ENCODE measurements at places on chromosomes 5 and 9. TPM values are rescaled to one million over a fixed set of nuclear protein-coding genes. Genes with fewer than 3 reads are reported as not detected.

DNA sequence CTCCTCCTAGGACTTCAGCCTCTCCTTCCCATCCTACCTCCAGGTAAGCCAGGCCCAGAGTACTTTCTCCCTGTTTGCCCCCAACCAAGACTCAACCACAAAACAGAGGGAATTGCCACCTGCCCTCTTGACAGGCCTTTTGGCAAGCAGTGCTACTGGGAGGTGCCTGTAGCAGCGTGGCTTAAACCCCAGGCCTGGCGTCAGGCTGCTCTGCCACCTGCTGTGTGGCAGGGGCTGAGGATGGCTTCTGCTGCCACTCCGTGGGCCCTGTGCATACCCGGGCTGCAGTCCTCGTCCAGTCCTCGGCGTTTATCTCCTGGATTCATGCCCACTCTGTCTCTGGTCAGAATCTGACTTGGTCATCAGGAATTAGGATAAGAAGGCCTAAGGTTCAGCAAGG, 163.1 kb downstream of the PAX5 start:
- no peak overlapping the region for H3K4me3 ChIP-seq
- peaks cover 2% of the 10 kb centered on the region for H3K4me1 ChIP-seq
- H3K27me3 ChIP-seq: peaks cover 5% of the 10 kb centered on the region

GRCh38 chr5:69493396-69494133, 975 bp downstream of the OCLN start:
- DNase-seq: peak; percentile 35
- H3K36me3 ChIP-seq: no peaks in the 10 kb centered on the region
- H3K4me3 ChIP-seq: peak overlapping the region; percentile 79
- peaks cover 70% of the 10 kb centered on the region for H3K27me3 ChIP-seq
- H3K27ac ChIP-seq: no peak overlapping the region

GRCh38 chr5:59206132-59206581, 623.3 kb downstream of the RAB3C start:
- peaks cover 6% of the 10 kb centered on the region for H3K27me3 ChIP-seq
- H3K36me3 ChIP-seq: no peaks in the 10 kb centered on the region
- no peak for DNase-seq
- no peaks in the 10 kb centered on the region for H3K4me1 ChIP-seq
- H3K27ac ChIP-seq: no peak overlapping the region

The SHOC1 gene
- total RNA-seq: not detected

DNA sequence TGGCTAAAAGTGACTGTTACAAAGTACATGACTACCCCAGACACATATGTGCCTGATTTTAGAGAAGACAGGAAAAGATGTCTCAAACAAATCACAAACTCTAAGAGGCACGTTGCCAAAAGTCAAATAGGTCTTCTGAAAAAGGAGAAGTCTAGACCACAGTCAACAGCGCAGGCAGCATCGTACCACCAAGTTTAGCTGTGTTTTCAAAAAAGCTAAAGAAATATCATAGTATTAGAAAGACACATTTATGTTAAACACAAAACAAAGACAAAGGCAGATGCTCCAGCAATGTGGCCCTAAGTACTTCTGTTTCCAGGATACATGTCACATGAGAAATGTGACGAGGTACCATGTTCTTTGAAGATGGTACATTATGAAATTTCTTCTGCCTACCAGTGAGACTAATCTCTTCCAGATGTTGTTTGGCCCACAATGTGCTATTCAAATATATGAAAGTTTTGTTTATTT, 43.5 kb downstream of the LPAR1 start:
- no peak overlapping the region for H3K27ac ChIP-seq
- H3K4me1 ChIP-seq: no peaks in the 10 kb centered on the region

GRCh38 chr9:104088416-104088815, 5.7 kb upstream of the SMC2 start:
- DNase-seq: no peak
- H3K4me1 ChIP-seq: peaks cover 14% of the 10 kb centered on the region
- peaks cover 6% of the 10 kb centered on the region for H3K36me3 ChIP-seq
- no peak overlapping the region for H3K4me3 ChIP-seq

DNA sequence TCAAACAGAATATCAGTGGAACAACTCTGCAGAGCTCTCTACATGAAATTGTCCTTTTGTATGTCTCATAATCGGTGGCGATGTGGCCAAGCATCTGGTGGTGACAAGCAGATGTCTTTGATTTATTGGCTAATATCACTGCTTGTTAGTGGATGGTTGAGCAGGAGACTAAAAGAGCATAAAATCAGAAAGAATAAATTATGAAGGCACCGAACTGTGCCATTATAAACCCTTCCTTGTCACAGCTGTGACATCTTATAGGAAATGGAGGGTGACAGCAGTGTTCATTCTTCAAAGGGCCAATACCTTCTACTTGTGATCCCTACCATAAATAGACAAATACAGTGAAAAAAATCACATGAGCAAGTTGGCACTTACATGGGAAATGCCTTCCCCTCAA, 1404.3 kb downstream of the MAT2B start:
- no peaks in the 10 kb centered on the region for H3K27me3 ChIP-seq
- no peak for DNase-seq
- H3K4me3 ChIP-seq: no peak overlapping the region
- no peak overlapping the region for H3K27ac ChIP-seq

- no peaks in the 10 kb centered on the region for H3K4me1 ChIP-seq
- H3K27me3 ChIP-seq: no peaks in the 10 kb centered on the region
- H3K4me3 ChIP-seq: no peak overlapping the region
- no peak overlapping the region for H3K27ac ChIP-seq
- no peak for DNase-seq
Observed at GRCh38 chr5:93384995-93385394, 196.0 kb downstream of the NR2F1-AS1 start.

DNA sequence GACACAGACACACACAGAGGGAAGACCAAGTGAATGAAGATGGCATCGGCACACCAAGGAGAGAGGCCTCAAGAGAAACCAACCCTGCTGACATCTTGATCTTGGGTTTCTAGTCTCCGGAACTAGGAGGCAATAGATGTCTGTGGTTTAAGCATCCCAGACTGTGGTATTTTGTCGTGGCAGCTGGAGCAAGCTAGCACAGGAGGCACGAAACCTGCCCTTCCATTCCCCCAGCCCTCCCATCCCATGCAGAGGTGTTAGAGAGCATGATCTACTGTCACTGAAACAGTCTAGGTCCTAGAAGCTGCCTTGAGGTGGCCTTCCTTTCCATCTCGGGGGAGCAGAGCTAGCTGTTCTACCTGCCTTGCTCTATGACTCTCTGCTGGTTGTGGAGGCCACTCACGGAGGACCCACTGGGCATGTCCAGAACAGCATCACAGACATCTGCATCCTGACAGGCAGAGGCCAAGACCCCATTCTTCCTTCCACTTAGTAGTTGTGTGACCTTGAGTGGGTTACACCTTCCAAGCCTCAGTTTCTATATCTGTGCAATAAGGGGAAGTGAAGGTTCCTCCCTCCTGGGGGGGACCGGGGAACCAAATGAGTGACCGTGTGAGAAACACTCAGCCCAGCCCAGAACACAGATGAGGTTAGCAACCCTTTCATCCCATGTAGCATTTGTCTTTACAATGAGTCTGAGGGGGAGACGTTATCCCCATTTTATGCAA, 134.3 kb upstream of the BOD1 start:
- H3K4me3 ChIP-seq: no peak overlapping the region
- no peaks in the 10 kb centered on the region for H3K4me1 ChIP-seq
- H3K27ac ChIP-seq: no peak overlapping the region
- no peak for DNase-seq
- no peaks in the 10 kb centered on the region for H3K36me3 ChIP-seq
- H3K27me3 ChIP-seq: no peaks in the 10 kb centered on the region

DNA sequence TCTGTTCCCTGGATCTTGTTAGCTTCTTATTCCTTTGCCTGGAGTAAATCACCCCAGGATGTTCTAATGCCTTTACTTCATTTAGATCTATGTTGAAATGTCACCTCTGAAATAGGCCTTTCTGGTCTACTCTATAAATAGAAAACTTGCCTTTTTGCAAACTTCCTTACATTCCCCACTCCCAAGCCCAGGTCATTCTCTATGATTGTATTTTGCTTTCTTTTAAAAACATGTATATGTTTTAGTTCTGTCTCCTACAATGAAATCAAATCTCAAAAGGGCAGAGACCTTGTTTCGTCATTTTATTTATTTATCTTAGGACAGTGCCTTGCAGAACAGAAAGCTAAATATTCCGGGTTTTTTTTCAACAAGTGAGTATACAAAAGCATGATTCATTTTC, 1657.7 kb upstream of the C9orf72 start:
- H3K4me1 ChIP-seq: no peaks in the 10 kb centered on the region
- DNase-seq: no peak
- no peaks in the 10 kb centered on the region for H3K27me3 ChIP-seq
- H3K27ac ChIP-seq: no peak overlapping the region

DNA sequence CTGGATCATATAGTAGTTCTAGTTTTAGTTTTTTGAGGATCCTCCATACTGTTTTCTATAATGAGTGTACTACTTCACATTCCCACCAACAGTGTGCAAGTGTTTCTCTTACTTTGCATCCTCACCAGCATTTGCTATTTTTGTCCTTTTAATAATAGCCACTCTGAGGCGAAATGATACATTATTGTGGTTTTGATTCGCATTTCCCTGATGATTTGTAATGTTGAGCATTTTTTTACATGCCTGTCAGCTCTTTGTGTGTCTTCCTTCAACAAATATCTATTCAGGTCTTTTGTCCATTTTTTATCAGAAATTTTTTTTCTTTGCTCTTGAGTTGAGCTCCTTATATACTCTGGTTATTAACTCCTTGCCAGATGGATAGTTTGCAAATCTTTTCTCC, 114.0 kb downstream of the ADAMTSL1 start:
- no peaks in the 10 kb centered on the region for H3K36me3 ChIP-seq
- H3K27me3 ChIP-seq: no peaks in the 10 kb centered on the region
- H3K27ac ChIP-seq: no peak overlapping the region
- DNase-seq: no peak
- no peak overlapping the region for H3K4me3 ChIP-seq
- H3K4me1 ChIP-seq: no peaks in the 10 kb centered on the region

The NR5A1 gene
- not detected for total RNA-seq

The PCDHA12 gene
- total RNA-seq: not detected

DNA sequence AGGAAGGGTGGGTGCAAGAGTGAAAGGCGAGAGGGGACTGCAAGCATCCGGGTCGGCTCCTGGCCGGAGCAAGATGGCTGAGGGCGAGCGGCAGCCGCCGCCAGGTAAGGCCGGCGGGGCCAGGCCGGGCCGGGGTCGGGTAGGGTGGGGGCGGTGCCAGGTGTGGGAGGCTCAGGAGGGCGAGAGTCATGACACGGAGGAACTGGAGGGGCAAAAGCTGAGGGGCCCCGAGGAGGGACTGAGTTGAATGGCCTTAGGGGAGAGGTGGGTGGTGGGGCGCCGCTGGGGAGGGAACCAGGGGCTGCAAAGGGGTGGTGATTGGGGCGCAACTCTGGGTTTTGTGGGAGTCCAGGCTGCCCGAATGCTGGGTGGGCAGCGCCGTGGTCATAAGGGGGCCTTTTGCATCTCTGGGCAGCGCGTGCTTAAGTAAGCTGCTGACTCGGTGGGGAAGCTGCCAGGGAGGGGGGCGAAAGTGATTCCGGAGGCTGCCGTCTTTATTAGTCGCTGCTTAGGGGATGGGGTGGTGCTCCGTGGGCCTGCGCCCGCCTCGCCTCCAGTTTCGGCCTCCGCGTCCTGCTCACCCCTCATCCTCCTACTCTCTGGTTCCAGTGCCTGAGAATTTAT, 425 bp downstream of the PTPA start:
- H3K4me3 ChIP-seq: peak overlapping the region; percentile 96
- no peaks in the 10 kb centered on the region for H3K36me3 ChIP-seq
- H3K27ac ChIP-seq: peak overlapping the region; percentile 96
- peaks cover 29% of the 10 kb centered on the region for H3K4me1 ChIP-seq

The CD72 gene
- total RNA-seq: 15.3 TPM

DNA sequence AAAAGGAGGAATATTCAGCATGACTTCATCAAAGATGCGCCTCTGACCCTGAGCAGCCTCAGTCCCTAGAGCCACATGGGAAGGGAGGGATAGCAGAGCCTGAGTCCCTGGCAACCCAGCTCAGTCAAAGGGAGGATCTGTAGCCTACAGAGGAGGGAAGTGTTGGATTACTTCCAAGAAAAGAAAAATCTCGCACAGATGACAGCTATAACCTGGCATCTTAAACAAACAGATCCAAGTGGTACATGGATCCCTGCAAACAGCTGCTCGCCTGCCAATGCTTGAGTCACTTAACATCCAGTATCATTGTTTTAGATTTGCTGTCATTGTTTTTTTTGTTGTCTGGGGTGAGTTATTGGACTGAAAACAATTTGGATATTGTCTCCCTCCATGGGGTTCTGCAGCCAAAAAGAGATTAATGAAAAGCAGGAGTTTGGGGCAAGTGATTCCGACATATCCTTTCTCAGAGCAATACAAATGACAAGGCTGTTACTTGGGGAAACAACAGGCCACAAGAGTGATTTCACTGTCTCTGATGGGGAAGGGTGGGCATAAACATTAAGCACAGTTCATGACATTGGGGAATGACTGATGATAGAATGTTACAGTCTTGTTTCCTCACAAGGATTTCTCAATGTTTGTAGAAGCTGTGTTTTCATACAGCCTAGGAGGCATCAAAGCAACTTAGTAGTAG, 153.5 kb upstream of the KIF2A start:
- H3K27me3 ChIP-seq: peaks cover 3% of the 10 kb centered on the region
- no peak overlapping the region for H3K4me3 ChIP-seq
- H3K27ac ChIP-seq: no peak overlapping the region
- H3K4me1 ChIP-seq: no peaks in the 10 kb centered on the region
- DNase-seq: no peak
- no peaks in the 10 kb centered on the region for H3K36me3 ChIP-seq

GRCh38 chr9:108383796-108384195, 472.0 kb downstream of the ACTL7B start:
- H3K27me3 ChIP-seq: no peaks in the 10 kb centered on the region
- H3K4me3 ChIP-seq: no peak overlapping the region
- DNase-seq: no peak

DNA sequence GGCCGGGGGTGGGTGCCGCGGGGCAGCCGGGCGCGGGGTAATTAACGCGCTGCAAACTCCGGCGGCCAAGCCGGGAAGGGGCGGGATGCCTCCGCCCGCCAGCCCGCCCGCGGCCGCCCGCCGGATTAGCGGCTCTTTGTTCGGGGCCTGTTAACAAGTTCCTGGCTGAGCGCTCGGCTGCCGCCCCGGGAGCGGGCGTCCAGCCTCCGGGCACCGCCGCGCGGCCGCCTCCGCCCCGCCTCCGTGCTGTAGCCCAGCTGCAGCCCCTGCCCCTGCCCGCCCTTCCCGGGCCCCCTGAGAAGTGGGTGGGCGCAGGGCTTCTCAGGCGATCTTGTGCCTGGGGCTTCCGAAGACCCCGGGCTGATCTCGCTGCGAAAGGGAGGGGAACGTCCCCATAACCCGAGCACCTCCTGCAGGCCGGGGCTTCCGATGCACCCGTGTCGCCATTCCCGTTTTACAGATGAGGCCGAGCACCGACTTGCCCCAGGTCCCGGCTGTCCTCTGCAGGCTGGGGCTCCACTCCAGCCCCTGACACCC, 7.5 kb downstream of the UNC5A start:
- no peak overlapping the region for H3K27ac ChIP-seq
- no peaks in the 10 kb centered on the region for H3K36me3 ChIP-seq
- H3K4me1 ChIP-seq: peaks cover 11% of the 10 kb centered on the region
- no peak for DNase-seq

The CDX1 gene
- total RNA-seq: not detected

The TNC gene
- total RNA-seq: not detected

The SPINK13 gene
- total RNA-seq: not detected

The LCN1 gene
- total RNA-seq: not detected

GRCh38 chr5:8644377-8644776, 775.4 kb downstream of the MTRR start:
- no peak overlapping the region for H3K4me3 ChIP-seq
- no peaks in the 10 kb centered on the region for H3K27me3 ChIP-seq
- no peaks in the 10 kb centered on the region for H3K4me1 ChIP-seq
- no peak for DNase-seq

The MUSK gene
- total RNA-seq: not detected

Measured in activated naive CD8-positive, alpha-beta T cell treated with anti-CD3 and anti-CD28 coated beads, Interleukin-2, amount 10 ng/mL, durations not matched to agents 7 days and 5 days (primary cell).